EL (cell line): ENCODE measurements at places on chromosomes 5 and 9.
A peak's percentile ranks its signal among the peaks of the same experiment; 100 is the strongest.

GRCh38 chr5:123262216-123262823, 160.9 kb downstream of the CEP120 start:
- DNase-seq, result no peak

GRCh38 chr5:2529371-2530092, 221.9 kb downstream of the IRX2 start:
- no peak for DNase-seq

DNA sequence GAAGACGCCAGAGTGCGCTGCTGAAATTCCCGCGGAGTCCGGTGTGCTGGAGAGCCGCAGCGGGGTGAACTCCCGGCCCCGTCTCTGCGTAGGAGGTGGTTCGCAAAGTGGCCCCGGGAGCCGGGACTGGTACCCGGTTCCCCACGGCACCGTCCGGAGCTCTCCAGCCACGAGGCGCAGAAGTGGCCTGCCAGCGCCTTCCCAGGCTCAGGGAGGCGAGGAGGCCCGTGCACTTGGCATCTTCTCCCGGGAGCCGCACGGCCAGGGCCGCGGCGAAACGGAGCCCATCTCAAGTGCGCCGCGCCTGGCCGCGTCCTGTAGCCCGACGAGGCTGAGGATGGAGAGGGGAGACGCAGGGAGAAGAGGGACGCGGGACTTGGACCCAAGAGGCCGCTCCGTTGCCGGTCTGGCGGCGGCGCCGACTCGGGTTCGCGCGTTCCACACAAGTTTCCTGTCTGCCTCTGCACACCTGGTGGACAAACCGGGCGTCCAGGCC, 1.1 kb upstream of the IRX1 start:
- DNase-seq, result no peak

- DNase-seq, result no peak
Measured at GRCh38 chr5:141636106-141636412, 590 bp downstream of the HDAC3 start.

- DNase-seq, result peak; percentile 54
Measured at GRCh38 chr5:19626211-19626610, 361.8 kb downstream of the CDH18 start.

GRCh38 chr5:135076051-135076491, 42.0 kb upstream of the PITX1 start:
- DNase-seq, result no peak

DNA sequence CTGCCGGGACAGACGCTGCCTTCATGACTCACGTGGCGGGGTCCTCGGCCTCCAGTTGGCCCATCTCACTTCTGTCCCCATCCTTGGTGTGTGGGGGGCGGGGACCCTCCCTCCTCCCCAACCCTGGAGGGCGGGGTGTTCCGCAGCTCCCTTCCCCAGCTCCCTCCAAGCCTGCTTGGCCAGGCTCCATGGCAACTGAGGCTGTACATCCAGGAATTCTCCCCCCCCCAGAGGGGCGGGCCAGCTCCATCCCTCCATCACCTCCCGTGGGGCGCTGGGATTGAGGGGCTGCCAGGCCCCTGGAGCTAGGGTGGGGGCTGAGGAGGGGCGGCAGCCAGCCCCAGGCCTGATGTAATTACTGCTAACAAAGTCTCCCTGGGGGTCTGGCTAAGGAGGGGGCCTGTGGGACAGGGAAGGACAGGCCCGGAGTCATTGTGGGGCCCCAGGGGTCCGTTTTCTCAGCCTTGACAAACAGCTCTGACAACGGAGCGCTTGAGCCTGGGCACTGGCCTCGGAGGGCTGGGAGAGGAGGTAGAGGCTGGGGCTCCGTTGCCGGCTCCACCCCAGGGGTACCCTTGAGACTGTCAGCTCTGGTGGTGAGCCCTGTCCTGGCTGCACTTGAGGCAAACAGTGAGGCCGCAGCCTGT, 8.0 kb downstream of the DIPK1B start:
- no peak for DNase-seq

DNA sequence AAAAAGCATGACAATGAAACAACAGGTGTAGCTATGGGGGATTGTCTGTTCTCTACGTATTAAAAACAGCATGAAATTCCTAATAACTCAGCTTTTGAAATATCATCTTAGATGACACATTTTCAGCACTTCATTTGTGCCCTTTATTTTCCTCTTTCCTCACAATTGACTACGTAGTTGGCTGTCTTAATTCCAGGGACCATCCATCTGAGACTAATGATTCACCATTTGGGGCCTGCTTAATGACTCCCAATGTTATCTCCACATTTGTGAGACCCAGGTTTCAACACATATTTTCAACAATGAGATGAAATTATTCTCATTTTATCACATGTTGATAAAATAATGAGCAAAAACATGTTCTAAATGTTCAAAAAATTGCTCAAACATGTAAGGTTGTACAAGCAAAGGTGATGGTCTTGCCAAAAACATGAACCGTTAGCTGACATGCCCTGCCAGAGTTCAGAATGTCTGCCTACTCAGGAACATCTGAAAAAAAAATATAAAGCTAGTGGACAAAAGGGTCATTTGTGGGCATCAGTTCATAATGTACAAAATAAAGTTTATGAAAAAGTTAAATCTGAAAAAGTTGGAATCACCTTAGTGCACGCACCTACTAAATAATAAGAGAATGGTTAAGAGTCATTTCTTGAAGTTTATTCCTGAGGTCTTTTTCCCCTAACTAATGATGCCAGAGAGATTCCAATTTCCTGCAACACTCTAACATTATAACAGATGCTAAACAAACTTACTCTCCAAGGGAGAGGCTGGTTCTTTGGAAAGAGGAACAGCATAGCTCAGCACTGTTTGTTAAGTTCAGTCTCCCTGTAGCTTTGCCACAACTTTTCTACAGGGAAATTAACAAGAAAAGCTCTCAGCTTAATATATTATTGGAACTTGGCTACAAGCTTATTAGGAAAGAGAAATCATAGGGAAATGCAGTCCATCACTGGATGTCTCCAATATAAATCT, 275.5 kb downstream of the SPOCK1 start:
- DNase-seq, result no peak

GRCh38 chr5:111834926-111835599, 78.1 kb upstream of the NREP start:
- no peak for DNase-seq

DNA sequence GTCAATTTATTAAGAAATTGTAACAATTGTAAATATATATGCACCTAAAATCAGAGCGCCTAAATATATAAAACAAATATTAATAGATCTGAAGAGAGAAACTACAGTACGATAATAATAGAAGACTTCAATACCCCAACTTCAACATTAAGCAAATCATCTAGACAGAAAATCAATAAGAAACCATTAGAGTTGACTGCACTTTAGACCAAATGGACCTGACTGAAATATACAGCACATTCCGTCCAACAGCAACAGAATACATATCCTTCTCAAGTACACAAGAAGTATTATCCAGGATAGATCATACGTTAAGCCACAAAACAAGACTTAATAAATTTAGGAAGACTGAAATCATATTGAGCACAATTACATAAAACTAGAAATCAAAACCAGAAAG, 208.7 kb downstream of the MED10 start:
- no peak for DNase-seq

DNA sequence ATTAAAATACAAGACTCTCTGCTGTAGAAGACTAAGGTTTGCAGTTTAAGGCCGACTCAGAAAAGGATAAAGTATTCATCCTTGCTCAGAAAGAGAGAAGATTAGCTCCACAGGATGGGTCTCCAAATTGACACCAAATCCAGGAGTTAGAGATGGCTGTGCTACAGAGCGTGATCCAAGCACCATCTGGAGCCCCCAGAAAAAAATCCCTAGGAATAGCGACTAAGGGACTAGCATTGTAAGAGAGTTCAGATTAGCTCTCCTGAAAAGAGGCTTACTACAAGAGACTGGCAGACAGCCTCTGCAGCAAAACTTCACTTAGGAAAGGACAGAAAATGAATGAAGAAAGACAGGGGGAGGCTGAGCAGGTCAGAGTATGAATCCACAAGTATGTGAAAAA, 3.7 kb downstream of the SIL1 start:
- no peak for DNase-seq

DNA sequence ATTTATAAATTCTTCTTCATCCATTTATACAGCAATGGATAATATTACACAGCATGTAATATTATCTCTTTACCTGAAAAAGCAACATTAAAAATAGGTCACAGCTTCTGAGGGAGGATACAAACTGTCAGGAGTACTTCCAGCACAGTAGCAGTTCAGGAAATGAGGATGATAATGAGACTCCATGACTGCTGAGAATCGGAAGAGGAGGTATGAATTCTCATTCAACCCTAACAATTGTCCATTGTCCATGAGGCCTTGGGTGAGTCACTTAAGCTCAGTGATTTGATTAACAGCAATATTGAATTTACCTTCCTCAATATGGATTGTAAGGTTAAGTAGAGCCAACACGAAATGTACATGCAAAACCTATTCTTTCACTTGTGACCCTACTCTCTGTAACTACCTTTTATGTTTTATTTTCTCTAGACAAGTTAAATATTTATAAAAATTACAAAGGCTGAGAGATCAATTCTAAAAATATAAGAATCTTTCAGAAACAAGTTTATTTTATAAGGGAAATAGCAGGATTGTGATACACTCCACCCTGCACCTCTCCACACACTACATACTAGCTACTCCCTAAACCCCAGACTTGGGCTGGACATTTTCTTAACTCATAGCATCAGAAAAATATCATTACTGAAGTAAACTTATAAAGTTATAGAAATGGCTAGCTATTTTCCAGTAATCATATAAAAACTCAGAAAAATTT, 159.1 kb upstream of the ACOT12 start:
- DNase-seq, result no peak

GRCh38 chr9:5500441-5501235, 9.7 kb upstream of the PDCD1LG2 start:
- DNase-seq, result peak; percentile 36

GRCh38 chr9:89576404-89576839, 28.4 kb upstream of the GADD45G start:
- DNase-seq, result peak; percentile 23

DNA sequence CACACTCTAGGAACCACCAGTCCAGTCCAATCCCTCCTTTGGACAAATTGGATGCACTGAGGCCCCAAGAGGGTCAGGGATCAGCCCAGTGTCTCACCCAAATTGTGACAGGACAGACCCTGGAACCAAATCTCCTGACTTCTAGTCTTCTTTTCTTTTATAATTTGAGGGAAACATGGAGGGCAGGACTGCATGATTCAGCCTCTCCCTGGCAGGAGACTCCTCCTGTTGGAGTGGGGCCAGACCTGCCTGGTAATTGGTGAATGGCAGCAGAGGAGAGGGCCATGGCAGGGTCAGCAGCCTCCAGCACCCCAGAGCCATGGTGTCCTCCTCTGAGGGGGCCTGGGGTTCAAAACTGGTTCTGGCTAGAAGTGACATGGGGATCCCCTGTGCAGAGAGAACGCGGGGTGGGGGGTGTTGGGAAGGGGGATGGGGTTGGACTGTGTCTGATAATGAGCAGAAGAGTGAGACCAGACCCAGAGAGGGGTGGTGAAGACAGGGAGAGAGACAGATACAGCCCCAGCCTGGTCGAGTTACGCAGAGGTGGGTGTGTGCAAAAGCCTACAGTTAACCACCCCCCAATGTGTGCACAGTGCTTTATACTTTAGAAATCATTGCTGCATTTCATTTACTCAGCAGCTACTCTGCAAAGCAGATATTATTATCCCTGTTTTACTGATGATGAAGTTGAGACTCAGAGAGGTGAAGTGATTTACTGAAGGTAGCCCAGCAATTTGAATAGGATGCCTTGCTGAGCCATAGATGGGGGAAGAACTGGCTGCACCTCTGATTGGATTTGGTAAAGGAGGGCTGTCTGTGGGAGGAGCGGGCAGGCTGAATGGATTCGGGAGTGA, 3.8 kb upstream of the SYNPO start:
- peak; percentile 79 for DNase-seq

DNA sequence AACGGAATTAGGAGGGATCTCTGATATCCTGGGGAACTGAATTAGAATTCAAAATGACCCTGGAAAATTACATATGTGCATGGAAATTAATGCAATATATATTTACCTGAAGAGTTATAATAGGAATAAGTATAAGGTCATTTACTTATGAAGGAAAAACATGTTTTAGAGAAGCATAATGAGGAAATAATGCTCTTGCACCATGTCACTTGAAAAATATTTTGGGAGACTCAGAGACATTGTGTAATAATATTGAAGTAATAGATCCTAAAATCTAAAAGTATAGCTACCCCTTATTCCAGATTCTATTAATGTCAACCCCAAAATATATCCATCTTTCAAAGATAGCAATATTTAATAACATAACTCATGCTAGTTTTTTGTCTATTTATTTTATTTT, 28.4 kb downstream of the SPZ1 start:
- no peak for DNase-seq

GRCh38 chr9:10366171-10366779, 246.5 kb downstream of the PTPRD start:
- DNase-seq, result no peak

DNA sequence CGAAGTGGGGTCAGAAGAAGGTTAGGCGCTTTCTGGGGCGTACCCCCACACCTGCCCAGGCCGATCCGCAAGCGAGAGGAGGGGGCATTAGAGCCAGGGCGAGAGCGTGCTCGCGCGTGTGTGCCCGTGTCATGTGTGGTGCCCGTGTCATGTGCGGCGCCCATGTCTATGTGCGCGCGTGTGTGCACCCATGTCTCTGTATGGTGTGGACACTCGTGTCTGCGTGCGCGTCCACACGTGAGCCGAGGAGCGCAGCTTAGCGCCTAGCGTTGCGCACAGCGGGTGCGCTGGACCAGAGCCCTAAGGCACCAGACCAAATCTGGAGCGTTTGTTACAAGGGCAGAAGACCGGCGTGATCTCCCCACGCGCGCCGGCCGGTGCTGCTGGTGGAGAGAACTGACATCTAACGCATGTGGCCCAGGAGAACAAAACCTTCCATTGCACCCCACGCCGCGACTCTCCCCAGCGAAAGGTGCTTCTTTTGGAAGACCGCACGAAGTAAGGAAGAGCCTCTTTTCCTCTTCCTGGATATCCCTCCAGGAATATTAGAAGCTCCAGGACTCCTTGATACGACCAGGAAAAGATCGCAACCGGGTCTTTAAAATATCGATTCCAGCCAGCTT, 644 bp downstream of the NIM1K start:
- DNase-seq, result peak; percentile 50

DNA sequence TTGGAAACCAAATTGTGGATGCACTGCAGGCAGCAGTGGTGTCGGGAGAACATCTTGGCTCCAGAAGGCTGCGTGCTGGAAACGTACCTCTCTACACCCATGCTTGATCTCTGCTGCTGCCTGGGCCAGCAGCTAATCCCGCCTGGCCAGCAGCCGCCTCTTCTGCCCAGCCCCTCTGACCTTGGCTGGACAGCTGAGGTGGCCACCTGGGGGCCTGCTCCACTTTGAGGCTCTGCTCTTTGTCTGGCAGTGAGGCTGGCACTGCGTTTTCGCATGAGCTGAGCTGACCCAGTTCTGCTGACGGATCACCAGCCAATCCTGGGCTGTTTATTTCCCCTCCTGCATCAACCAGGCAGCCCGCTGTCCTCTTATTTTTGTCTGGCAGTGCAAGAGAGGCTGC, 154.9 kb downstream of the TENT4A start:
- no peak for DNase-seq
